ENCODE measurements at places on chromosomes 3 and 15. TPM values are rescaled to one million over a fixed set of nuclear protein-coding genes. Genes with fewer than 3 reads are reported as not detected.

DNA sequence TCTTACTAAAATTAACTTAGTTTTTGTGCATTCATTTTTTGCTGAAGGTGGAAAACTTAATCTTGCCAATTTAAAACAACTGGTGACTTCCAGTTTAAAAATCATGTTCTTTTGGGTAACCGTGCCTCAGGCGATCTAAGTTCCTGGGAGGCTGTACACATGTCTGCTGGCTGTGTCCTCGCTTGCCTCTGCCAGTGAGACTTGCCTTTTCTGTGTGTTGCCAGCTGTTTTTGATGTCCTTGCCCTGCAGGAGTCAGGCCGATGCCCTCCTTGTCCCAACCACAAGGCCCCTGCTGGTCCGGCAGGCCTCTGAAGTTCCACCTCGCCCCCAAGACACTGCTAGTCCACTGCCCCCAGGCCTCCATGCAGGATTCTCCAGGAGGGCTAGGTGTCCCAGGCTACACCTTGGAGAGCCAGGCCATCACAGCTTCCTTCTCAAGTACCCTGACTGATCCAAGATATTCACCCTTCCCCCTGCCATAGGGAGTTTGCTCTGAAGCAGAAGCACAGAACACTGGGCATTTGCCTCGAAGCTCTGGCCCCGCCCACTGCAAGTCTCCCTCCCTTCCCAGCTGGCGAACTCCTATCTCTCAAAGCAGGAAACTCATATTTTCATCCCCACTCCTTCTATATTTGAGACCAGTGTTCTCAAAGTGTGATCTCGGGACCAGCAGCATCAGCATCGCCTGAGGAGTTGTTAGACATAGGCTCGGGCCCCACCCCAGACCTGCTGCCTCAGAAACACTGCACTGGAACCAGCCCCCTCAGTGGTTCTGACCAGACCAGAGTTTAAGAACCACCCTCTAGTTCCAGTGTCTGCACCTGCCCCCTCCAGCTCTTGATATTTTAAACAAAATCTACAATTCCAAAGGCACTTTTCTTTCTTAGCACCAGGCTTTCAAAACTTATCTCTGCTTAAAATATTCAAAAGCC lies 185.8 kb upstream of the UBE2E1 start:
- DNase-seq, result no peak

GRCh38 chr15:90561344-90562244 lies 31.9 kb downstream of the CRTC3 start:
- DNase-seq, result no peak

DNA sequence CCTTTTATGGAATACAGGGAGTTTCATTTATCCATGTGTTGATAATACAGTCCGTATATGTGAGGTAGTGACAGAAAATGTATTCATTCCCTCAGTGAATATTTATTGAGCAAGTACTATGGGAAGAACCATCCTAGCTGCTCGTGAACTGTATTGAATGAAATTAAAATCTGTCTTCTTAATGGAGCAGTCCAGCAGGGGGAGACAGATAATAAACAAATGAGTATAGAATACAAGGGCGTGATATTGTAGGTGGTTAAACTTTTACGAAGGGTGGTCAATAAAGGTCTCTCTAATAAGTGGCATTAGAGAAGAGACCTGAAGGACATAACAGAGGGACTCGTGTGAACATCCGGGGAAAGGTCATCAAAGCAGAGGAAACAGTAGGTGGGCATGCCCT lies 62.7 kb upstream of the OSTN start:
- DNase-seq, result no peak

GRCh38 chr3:11706604-11707003 lies 62.9 kb upstream of the VGLL4 start:
- no peak for DNase-seq

DNA sequence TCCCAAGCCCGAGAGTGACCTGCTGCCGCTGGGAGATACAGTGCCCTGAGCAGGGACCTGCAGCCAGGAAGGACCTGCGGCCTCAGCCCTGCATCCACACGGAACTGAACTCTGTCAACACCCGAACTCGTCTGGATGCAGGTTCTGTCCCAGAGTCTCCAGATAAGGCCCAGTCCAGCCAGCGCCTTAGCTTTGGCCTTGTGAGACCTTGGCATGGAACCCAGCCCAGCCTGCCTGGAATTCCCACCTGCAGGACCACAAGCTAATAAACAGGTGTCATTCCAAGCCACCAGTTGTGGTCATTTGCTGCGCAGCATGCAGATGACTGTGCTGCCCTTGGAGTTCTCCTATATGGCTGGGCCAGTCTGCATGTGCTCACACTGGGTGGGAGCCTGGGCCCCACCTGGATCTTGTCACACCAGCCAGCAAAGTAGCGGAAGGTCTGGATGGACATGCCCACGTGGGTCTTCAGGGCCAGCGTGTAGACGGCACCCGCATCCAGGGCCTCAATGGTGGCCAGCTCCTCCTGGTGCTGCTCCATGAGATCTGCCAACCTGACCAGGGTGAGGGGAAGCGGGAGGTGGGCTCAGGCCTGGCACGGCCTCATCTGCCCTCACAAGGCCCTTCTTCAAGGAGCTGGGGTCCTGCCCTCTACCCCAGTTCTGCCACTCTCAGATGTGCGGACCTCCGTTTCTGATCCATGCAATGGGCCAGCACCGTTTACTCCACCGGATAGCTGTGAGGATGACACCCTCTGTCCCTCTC lies 47.2 kb upstream of the SLC41A3 start:
- DNase-seq, result peak; percentile 31

DNA sequence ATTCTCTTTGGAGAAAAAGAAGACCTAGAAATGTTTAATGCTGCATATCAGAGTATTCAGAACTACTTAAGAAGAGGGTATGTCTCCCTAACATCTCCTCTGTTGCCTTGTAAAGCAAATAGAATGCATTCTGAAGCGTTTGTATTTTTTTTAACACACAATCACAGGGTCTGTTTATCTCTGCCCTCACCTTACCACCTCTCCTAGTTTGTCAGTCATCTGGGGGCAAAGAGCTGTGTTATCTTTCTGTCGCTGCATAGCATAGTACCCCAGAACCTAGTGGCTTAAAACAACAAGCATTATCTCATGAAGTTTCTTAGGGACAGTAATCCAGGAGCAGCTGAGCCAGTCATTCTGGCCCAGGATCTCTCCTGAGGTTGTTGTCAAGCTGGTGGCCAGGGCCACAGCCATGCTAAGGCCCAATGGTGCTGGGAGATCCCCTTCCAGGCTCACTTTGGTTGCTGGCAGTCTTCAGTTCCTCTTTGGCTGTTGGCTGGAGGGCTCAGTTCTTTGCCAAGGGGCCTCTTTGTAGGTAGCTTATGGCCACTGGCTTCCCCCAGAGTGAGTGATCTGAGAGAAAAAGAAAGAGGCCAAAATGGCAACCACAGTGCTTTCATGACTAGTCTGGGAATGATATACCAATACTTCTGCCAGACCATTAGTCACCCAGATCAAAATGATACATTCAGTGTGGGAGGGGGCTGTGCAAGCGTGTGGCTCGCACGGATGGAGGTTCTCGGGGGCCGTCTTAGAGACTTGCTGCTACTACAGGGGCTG lies 17.8 kb downstream of the EDEM1 start:
- DNase-seq, result no peak

GRCh38 chr15:25691544-25692430 lies 171.3 kb downstream of the ATP10A start:
- DNase-seq, result no peak

DNA sequence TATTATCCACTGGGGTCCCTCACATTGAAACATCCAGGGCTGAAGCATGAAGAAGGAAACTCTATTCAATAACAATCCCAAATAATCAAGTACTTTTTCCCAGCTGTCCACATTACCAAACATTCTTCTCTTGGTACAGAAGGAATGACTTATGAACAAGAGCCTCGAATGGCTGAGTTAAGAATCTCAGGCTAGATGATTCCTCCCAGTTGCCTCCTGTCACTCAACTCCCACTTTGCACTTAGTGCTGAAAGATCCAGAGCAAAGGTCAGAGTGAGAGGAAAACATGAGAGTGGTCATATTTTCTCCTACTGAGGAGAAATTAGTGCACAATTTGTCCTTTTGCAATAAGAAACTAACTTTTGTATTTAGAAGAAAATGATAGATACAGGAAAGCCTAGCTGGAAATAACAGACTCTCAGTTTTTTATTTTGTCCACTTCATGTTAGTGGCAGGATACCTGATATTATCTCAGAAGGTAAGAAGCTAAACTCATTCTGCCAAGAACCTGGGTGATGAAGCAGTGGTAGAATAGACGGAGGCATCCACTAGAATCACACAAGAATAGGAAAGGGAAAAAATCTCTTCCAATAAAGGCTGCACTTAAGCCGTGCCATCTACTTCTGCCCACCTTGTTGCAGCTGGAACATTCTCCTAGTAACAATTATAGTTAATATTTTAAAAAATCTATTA lies 46.2 kb downstream of the GADL1 start:
- DNase-seq, result no peak

DNA sequence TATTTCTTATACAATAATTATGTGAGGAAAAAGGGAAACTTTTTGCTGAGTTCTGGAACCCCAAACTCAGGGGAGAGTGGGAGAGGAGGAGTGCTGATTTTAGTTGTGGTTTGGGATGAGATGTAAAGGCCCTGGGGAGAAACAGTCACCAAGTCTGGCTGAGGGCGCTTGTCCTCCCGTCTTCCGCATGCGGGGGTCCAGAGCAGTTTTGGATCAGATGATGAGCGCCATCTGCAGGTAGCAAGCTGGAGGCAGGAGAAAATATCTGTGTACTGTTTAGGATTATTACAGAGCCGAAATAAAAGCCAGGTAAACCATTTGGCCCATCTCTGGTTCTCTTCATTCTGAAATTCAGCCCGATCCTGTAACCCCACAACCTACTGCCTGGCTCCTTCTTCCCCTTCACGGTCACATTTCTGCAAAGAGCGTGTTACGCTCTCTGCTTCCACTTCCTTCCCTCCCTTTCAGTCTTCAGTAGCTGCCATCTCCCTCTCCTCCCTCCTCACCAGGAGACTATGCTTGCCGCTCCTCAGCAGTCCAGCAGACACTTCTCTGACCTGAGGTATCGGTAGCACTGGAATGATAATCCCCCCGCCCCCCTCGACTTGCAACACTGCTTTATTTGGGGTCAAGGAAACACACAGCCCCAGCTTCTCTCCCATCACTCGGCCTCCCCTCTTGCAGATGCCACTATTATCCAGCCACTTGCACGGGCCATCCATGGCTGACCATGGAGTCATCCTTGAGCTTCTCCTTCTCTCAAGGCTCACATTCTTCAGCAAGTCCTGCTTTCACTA lies 1.4 kb upstream of the PARP14 start:
- peak; percentile 77 for DNase-seq

DNA sequence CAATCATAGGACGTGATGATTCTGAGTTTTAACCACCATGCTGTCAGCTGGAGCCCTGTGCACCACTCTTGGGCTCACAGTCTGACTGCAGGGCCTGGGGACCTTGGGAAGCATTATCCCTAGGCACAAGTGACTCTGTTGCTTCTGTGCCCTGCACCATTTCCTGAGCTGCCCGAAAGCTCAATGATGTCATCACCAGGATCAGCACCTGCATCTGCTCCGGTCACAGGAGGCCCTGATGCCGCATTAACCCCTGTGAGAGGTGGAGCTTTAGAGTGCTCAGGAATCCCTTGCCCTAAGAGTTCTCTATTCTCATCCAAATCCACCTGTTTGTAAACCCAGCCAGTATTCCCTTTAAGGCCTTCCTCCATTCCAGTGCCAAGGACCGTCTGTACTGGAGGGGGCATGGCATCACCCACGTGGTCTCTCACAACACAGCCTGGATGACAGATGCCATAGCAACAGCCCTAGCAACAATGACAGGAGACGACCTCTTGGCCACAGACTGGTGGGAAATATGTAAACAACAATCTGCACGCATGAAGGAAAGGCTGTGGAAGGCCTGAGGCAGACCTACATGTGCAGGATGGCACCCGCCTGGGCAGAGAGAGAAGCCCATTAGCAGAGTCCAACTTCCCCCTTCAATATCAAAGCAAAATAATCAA lies 37.9 kb downstream of the NTRK3 start:
- DNase-seq, result no peak

DNA sequence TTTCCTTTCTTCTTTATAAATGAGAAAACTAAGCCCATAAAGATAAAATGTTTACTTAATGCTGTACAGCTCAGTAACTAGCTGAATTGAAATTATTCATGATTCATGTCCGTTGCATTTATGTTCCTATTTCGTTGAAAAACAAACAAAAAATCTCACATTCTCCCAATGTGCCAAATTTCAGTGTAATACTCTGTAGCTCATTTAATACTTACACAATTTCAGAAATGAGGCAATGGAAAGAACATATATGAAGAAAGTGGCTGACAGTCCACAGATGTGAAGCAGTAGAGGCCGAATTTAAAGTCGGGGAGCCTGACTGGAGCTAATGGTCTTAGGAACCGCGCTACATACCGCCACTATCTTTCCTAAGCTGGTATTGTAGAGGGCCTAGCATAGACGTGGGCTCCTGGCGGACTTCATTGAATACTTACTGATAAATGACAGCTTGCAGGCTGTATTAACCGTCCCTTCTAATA lies 651 bp downstream of the PLSCR2 start:
- peak; percentile 68 for DNase-seq

DNA sequence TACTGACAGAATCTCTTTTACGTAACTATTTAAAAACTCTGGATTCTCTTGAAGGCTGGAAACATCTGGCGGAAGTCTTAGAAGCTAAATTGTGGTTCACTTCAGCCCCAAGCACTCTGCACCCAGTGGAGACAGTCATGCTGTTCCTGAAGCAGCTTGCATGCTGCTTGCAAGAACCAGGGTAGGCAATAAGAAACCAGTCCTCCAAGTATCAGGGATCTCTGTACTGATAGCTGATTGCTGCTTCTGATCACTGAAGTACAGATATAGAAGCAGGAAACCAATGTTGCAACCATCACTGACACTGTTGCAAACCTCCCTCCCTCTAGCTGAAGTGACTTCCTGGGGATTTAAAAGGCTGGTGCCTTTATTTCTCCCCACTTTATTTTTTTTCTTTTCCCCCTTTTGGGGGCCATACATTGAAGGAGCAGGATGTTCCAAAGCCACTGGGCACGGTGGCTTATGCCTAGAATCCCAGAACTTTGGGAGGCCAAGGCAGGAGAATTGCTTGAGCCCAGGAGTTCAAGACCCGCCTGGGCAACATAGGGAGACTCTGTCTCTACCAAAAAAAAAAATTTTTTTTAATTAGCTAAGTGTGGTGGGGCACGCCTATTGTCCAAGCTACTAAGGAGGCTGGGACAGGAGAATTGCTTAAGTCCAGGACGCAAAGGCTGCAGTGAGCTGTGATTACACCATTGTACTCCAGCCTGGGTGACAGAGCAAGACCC lies 15.3 kb downstream of the SPCS1 start:
- DNase-seq, result no peak

DNA sequence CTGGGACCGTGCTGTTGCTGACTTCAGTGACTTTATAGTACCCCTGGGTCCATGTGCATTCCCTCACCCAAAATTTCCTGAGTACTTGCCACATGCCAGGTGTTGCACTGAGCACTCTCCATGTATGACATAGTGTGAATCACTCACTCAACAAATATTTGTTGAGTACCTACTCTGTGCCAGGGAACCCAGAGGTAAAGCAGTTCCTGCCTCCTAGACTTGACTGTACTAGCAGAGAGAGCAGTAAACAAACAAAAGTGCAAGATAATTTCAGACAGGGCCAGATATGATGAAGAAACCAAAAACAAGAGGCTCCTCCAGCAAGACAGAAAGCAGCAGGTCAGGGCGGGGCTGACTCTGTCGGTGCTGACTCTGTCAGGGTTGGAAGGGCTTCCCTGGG lies 12.2 kb downstream of the TGM4 start:
- DNase-seq, result no peak

The CLDN18 gene
- total RNA-seq, result not detected

The BLM gene
- total RNA-seq, result 25.0 TPM

The MFGE8 gene
- 149 TPM for total RNA-seq

The CHRNA7 gene
- total RNA-seq, result 0.09 TPM

The CLDND1 gene
- 213 TPM for total RNA-seq

The STX19 gene
- not detected for total RNA-seq

The FOXL2NB gene
- total RNA-seq, result not detected

The ZBTB11 gene
- total RNA-seq, result 21.1 TPM

The SI gene
- not detected for total RNA-seq
